T follicular helper cell (primary cell): ENCODE measurements at places on chromosomes 2 and 18.
A peak's percentile ranks its signal among the peaks of the same experiment; 100 is the strongest.

GRCh38 chr2:197137826-197138477, 172.6 kb downstream of the ANKRD44 start:
- no peak for DNase-seq

GRCh38 chr2:236343400-236344161, 79.4 kb upstream of the ASB18 start:
- DNase-seq = peak; percentile 23

- DNase-seq = no peak
Measured at GRCh38 chr2:202941771-202942170, 29.7 kb downstream of the CARF start.

- DNase-seq = no peak
Measured at GRCh38 chr2:25506226-25506625, 164.5 kb upstream of the DNMT3A start.

- no peak for DNase-seq
Measured at GRCh38 chr2:219578811-219579613, 6.9 kb downstream of the INHA start.

DNA sequence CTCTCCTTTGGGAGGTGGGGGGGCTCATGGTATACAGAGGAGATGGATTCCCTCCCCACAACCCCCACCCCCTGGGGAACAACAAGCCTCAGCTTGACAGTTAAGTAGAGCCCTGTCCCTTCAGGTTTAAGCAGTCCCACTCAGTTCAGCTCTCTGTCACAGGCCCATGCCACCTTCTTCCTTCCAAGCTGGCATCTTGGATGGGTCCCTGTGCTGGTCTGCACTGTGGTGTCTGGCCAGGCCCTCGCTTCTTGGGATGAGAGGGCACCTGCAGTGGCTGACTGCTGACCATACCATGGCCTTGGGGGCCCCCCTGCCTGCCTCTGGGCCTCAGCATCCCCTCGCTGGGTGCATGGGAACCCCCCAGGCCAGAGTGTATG, 20.4 kb upstream of the GPR17 start:
- DNase-seq = no peak

- no peak for DNase-seq
Measured at GRCh38 chr2:101983486-101983885, 8.3 kb upstream of the IL1R2 start.

DNA sequence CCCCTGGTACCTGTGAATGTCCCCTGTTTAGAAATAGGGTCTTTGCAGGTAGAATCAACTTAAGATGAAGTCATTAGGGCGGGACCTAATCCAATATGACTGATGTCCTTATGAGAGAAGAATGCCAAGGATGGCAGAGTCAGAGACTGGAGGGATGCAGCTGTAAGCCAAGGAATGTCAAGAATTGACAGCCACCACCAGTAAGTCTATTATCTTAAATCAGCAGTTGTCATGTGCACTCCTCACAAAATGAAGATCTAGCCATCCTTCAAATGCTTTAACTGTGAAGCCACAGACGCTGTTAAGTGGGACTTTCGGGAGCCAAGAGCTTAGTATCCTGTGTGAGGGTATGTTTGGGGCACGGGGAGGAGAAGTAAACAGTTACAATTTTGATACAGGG, 83.2 kb downstream of the ITGA4 start:
- no peak for DNase-seq

- DNase-seq = no peak
Measured at GRCh38 chr18:36095936-36096519, 28.7 kb upstream of the RPRD1A start.
